Activated CD4-positive, alpha-beta T cell treated with anti-CD3 and anti-CD28 coated beads for 48 hours (primary cell): ENCODE measurements at places on chromosomes 3 and 15.
A peak's percentile ranks its signal among the peaks of the same experiment; 100 is the strongest.

DNA sequence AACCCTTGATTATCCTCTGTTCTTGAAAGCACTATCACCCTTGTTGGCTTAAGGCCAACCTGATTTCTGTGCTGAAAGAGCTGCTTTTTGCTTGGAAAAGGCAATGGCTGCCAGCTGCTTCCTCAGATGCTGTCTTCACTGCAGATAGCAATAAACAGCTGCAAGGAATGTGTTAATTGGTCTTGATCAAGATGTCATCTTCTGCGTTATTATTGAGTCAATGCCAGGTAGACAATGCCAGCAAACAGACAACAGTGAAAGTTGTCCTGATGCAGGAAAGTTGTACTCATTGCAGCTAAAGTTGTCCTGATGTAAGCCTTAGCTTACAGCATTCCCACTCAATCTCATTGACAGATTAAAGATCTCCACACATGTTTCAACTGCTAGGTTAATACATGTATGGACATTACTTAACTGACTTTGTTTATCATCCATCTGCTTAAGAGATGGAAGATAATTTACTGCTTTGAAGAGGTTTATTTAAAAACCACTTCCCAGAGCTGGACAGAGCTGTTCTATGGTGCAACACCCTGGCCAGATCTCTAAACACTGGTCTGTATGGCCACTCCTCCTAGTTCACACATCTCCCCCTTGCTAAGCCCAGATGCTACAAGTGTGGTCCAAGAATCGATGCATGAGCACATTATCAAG is 251.0 kb upstream of the MCTP2 start:
- DNase-seq: no peak

- peak; percentile 60 for DNase-seq
These were observed 30.6 kb upstream of the ZSCAN2 start for GRCh38 chr15:84570164-84570735.

GRCh38 chr15:44038755-44039191 is 156.3 kb downstream of the FRMD5 start:
- no peak for DNase-seq

DNA sequence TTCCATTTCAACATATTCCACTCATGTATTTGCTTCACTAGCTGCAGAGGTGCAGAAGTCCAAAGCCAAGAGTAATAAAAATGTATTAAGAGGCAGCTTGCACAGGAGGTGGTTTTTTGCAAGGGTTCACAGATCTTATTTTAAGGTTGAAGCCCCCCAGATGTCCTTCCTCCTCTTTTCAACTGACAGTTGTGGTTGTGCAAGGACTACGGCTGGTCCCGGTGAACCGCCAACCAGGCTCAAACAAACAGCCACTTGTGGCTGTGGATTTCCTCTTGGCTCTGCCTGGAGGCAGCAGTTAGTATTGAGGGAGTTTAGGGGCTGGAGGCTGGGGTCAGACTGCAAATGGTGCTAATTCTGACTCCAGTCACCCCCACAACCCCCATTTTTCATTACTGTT is 240.7 kb upstream of the TBC1D5 start:
- no peak for DNase-seq

GRCh38 chr3:104879919-104880318 is 486.8 kb upstream of the ALCAM start:
- DNase-seq: no peak

GRCh38 chr3:104460477-104461406 is 906.0 kb upstream of the ALCAM start:
- DNase-seq: no peak

DNA sequence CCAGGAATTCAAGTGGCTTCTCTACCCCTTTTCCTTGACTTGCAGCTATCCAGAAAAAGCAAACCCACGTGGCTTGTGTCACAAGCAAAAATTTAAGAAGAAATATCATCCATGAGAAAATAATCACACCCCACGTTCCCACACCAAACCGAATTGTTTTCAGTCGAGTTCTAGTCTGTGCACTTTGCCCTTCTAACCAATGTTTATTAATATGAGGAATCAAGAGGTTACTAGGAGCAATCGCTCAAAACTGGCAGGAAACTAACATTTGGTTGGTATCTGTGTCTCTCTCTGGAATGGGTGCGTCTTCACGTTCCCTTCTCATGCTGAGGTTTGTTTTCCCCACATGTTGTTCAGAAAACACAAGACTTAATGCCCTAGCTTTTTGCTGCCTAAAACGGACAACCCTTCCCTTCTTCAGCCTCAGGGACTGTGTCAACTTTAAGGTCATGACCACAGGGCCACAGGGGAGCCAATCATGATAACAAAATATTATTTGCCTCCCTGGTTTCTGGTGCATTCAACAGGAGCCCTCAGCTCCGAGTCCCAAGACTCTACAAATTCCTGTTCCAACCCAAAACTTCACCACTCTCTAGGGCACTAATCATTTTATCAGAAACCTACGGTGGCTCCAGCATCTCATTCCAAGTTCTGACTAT is 41.4 kb upstream of the LMCD1 start:
- no peak for DNase-seq

DNA sequence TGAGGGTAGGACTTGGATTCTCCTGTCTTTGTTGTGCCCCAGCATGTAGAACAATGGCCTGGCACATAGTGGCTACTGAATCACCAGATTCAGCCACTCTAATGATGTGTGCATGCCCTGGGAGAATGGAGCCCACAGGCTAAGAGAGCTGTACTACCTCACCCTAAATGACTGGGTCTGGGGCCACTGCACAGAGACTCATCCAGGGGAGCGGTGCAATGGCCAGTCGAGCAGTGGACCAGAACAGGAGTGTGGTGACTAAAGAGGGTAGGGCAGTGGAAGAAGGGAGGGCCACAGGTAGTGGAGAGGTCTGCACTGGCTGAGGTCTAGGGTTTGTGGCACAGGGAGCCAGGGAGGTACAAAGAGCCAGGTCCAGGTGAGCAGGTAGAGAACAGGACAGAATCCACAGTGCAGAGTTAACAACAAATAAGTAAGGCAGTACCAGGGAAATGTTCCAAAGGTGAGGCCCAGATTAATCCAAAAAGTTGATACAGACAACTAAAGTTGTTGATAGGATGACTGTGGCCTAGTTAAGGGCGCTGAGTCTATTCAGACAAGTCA is 142.7 kb upstream of the ATP11B start:
- DNase-seq: no peak

DNA sequence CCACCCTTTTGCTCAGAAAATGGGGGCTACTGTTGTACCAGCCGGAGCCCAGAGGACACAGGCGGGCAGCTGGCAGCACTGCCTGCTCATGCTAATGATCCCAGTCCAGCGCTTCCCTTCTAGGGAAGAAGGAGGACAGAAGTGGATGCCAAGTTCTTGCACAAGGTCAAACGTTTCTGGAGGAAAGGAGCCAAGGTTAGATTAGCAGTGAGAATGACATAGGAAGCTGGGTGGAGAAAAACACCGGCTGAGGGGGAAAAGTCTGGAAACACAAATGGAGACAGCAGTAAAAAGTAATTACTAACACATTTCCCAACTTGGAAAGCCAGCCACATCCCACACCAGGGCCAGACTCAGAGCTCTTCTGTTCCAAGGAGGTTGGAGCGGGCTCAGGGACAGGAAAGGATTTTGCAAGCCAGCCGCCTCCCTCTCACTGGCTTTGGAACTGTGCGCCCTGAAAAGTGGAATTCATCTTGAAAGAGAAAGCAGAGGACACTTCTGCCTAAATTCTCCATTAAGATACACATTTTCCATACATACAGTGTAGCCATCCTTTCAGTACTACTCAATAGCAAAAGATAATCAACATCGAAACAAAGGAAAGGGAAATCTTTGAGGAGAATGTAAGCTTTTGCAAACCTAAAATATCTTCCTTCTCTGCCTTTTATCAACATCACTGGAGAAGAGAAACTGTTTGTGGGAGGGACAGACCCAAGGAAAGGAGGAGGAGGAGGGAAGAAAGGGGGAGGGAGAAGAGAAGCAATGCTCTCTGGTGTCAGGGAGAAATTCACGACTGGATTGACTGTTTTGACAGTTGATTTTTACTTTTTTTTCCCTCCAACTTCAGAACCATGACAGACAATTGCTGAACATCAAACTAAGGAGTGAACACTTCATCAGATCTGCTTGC is 133.6 kb downstream of the CD47 start:
- DNase-seq: no peak

- no peak for DNase-seq
These were observed 569 bp upstream of the ALDH1A3 start for GRCh38 chr15:100879061-100879463.

- no peak for DNase-seq
These were observed 617.1 kb downstream of the NTRK3 start for GRCh38 chr15:87639305-87640011.

- DNase-seq: no peak
These were observed 28.0 kb downstream of the PTPN9 start for GRCh38 chr15:75551091-75551490.

GRCh38 chr3:182837855-182838454 is 44.7 kb downstream of the ATP11B start:
- no peak for DNase-seq

GRCh38 chr15:48654801-48655200 is 9.3 kb upstream of the FBN1 start:
- no peak for DNase-seq

GRCh38 chr15:98012354-98012753 is 51.9 kb downstream of the ARRDC4 start:
- DNase-seq: no peak

GRCh38 chr3:80898211-80898610 is 863.2 kb downstream of the GBE1 start:
- no peak for DNase-seq

GRCh38 chr15:76953913-76954312 is 22.4 kb downstream of the RCN2 start:
- no peak for DNase-seq

DNA sequence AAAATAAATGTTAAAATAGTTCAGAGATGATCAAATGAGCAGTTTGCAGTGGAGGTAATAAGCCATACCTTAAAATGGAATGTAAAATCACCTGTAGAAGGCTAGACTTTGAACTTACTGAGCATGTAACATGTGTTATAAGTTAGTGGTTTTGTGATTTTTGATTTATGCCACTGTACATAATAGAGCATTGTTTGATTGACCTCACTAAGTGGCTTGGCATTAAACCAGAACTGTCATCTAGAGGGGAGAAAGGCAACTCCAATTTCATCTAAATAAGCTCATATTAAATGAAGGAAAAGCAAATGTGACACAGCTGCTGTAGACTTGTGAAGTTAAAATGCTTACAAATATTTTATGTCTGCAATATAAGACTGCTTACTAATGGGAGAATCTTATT is 387.9 kb downstream of the ZIC1 start:
- no peak for DNase-seq

DNA sequence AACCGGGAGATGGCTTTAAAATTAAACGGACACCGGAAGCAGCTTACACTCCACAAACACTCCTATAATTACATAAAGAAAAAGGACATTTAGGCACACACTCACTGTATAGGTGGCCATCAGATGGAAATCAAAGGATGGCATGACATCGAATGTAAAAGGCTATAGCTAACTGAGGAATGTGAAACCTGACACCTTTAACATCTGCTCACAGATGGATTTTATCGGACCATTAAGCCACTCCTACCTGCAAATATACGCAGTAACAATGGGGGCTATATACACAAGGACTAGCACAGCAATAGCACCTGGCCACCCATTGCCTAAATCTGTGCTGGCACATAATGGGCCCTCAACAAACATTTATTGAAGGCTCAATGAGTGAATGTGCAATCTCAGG is 14.5 kb upstream of the RBSN start:
- DNase-seq: no peak

GRCh38 chr15:40845511-40846284 is 1.9 kb downstream of the SPINT1 start:
- no peak for DNase-seq

GRCh38 chr15:92413510-92413909 is 19.8 kb downstream of the ST8SIA2 start:
- DNase-seq: no peak

DNA sequence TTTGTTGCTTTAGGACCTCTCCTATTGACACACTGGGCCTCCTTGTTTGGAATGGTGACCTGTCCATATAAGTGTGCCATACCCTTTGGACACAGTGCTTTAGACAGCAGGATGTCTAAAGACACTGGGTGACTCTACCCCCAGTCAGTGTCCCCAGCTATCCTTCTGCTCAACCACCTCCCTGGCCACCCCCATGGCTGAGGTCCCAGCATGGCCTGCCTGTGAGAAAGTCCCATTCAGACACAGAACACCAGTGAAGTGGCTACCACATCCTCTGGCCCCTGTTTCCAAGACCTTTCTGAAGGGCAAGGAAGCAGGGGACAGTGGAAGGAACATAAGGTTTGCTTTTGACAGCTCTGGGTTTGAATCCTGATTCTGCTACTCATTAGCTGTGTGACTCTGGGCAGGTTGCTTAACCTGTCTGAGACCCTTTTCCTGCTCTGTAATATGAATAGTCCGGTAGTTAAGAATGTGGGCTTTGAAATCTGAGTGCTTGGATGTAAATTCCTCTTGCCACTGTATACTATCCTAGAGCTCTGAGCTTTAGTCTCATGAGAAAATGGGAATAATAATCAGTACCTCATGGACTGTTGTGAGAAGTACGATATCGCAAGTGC is 6.3 kb upstream of the AP3S2 start:
- no peak for DNase-seq

DNA sequence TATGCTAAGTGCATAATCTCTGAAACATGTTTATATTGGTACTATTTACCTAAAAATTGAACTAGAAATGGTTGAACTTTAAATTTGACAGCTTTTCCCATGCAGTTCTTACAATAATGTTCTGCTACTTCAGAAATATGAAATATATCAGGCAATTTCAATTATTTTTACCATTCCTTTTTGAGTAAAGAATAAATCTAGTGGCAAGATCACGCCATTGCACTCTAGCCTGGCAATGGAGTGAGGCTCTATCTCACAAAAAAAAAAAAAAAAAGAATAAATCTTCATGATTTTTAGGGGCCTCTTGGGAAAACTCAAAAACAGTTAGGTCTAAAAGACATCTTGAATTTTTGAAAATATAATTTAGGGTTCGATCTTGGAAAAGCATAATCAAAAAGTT is 10.6 kb upstream of the DNAAF4 start:
- DNase-seq: no peak
